Activated naive CD4-positive, alpha-beta T cell treated with anti-CD3 and anti-CD28 coated beads, Interleukin-2, amount 10 ng/mL, durations not matched to agents 7 days and 5 days (primary cell): ENCODE measurements at places on chromosomes 6 and 20.

DNA sequence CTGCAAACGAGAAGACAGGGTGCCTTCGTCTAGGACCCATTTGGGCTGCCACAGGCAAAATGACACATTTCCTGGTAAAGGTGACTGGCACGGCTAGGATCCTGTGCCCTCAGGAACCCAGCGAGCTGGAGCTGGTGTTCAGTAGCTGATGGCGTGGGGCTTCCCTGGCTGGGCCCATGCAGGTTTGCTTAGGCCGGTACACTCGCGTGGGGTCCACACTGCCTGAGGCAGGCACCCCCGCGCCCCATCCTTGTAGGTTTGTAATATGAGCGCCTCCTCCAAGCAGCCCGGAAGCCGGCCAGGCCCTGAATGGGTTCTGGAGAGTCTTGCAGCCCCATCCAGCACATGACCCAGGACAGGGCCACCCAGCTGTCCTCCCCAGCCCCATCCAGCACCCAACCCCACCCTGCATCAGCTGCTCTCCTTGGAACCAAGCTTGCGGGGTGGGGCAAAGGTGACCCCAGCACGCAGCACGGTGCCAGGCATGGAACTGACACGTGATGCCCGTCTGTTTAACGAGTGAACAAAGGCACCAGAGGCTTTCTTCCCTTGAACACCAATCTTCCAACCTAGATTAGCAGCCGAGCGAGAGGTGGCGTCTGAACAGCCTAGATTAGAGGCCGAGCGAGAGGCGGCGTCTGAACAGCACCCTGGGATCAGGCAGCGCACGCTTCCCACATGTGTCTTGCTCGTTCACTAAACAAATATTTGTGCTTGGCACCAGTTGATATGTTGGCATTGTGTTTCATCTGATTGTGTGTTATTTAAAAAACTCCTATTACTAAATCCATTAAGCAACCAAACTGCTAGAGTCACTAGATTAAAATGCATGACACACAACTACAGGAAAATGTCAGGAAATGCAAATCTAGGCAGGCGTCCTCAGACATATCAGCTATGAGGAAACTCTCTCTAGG lies 112.1 kb downstream of the DLL1 start:
- peak; percentile 18 for DNase-seq

GRCh38 chr6:90263633-90264032 lies 33.0 kb downstream of the BACH2 start:
- no peak for DNase-seq

DNA sequence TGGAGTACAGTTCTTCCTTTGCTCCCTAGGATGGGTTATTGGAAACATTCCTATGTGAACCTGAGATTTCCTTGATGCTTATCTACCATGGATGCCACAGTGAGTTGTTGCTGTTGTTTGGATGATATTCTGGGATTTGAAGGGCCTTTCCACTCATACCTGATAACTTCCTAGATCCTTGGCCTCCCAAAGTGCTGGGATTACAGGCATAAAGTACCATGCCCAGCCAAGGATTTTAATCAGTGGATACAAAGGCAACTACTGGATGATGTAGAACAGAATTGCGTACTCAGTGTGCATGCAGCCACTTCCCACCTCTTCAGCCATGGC lies 20.0 kb downstream of the PPP1R16B start:
- DNase-seq, result no peak

GRCh38 chr6:9862603-9863167 lies 552.2 kb downstream of the TFAP2A start:
- no peak for DNase-seq

GRCh38 chr6:159633196-159633595 lies 59.8 kb downstream of the SOD2 start:
- peak; percentile 26 for DNase-seq

GRCh38 chr6:250676-251075 lies 41.6 kb upstream of the DUSP22 start:
- DNase-seq, result no peak
